SK-N-SH (cell line): ENCODE measurements at places on chromosomes 3 and 15.

DNA sequence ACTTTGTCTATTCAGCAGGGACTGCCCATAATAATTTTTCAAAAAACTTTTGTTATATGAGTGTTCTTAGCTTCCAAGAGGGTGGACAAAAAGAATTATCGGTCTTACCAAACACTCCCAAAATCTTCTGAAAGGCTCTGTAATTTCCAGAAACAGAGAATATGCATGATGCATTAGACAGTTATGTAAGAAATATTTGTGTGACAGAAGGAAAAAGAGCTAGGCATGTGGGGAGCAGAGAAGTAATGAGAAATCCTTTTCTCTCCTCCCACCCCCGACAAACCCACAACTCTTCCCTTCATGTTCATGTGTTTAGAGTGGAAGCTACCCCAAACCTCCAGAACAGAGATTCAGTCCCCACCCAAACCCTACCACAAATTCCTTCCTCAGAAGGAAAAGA lies 86.8 kb downstream of the MYO5A start:
- no peak for DNase-seq

GRCh38 chr15:78734451-78735064 lies 76.7 kb downstream of the ADAMTS7 start:
- no peak for DNase-seq

DNA sequence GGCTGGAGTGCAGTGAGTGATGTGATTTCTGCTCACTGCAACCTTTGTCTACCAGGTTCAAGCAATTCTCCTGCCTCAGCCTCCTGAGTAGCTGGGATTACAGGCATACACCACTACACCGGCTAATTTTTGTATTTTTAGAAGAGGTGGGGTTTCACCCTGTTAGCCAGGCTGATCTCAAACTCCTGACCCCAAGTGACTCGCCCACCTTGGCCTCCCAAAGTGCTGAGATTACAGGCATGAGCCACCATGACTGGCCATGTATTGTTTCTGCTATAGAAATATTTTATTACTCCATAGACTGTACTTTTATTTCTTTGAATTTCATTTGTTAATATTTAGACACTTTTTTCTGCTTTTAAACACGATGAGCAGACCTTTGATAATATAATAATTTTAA lies 60.4 kb downstream of the GTF2E1 start:
- no peak for DNase-seq

DNA sequence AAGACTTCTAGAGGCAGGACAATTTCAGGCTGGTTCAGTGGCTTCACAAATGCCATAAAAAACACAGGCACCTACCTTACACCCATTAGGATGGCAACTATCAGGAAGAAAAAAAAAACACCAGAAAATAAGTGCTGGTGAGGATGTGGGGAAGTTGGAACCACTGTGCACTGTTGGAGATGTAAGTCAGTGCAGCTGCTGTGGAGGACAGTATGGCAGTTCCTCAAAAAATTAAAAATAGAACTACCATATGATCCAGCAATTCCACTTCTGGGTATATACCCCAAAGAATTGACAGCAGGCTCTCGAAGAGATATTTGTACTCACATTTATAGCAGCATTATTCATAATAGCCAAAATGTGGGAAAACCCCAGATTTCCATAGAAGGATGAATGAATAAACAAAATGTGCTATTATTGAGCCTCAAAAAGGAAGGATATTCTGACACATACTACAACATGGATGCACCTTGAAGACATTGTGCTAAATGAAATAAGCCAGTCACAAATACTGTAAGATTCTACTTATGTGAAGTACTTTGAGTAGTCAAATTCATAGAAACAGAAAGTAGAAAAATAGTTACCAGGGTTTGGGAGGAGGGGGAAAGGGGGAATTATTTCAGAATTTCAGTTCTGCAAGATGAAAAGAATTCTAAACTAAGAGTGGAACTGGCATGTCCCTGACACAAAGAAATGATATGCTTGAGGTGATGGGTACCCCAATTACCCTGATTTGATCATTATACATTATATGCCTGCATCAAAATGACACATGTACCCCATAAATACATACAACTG lies 40.9 kb downstream of the NR1D2 start:
- DNase-seq = no peak

GRCh38 chr3:151578495-151578894 lies 117.6 kb upstream of the IGSF10 start:
- DNase-seq = no peak

- no peak for DNase-seq
These were observed 32.8 kb downstream of the CPNE4 start for GRCh38 chr3:132001999-132002398.

GRCh38 chr3:42535981-42536784 lies 33.7 kb downstream of the VIPR1 start:
- DNase-seq = peak; percentile 50

- DNase-seq = no peak
These were observed 139.1 kb downstream of the TLE3 start for GRCh38 chr15:69958496-69959084.
